ENCODE measurements at places on chromosomes 3 and 15.
A peak's percentile ranks its signal among the peaks of the same experiment; 100 is the strongest.

DNA sequence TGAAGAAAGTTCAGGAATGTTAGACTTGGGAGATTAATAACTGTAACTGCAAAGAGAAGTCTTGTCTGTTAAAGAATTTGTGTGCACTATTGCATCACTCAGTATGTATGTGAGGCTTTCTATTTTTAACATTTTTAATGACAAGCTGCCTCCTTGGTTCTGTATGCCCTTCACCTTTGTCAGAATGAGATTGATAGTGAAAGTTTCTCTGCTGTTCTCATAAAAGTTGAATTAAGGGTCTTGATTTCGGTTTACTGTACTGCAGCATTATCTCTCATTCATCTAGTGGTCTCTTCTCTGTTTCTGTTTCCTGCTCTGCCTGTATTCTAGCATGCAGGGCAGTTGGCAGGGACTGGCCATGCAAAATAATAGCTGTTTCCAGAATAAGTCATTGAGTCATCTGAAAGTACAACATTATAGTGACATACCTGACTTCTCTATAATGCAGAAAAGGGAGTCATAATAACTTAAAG, 454.9 kb downstream of the IL5RA start:
- DNase-seq, result no peak

DNA sequence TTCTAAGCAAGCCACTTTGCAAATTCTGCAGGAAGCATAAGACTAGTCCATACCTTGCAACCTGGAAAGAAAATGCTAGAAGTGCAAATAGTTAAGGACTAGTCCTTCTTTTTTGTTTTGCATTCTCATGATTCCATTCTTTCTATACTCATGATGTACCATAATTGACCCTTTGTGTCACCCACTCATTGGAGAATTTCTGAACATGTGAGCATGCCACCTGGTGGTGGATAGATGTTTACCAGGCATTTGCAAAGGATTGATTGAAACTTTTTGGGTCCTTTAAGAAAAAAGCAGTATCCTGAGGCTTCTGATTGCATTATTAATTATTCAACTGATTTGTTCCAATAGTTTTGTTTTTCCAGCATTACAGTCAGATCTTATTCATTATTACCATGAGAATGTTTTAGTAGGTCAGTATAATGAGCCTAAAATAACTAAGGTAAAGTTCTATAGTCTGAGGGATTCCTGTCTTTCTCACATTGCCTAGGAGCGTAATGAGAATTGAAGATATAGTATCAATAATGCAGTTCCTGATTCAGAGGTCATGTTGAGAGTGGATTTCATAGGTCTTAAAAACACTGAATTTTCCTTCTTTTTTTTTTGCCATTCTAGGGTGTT, 20.2 kb upstream of the DIPK2A start:
- no peak for DNase-seq

DNA sequence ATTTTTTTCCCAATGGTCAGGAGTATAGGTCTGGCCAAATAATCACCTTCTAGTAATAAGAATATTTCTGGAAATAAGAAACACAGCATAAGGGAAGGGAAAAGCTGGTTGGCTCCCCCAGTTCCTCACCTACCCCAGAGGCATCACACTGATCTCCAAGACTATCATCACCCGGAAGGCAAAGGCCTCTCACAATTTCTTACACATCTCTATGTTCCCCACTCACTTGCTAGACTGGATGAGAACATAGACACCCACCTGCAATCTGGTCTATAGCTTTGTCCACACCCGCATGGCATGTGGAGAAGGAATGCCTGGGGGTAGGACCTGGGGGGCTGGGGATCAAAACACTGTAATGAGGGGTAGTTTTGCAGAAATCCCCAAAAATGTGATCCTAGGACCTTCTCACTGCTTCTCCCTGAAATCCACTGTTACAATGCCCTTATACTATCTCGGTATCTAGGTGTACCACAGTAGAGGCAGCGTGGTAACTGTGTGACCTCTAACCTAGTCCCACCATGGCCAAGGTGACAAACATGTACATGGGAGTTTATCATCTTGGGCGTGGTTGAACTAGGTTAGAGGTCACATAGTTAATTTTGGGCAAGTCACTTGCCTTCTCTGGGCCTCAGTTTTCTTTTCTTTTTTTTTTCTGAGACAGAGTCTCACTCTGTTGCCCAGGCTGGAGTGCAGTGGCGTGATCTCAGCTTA, 29.5 kb upstream of the NRROS start:
- DNase-seq, result no peak

GRCh38 chr15:73930790-73931281, 4.6 kb downstream of the LOXL1 start:
- DNase-seq, result no peak

- peak; percentile 15 for DNase-seq
Measured at GRCh38 chr3:48232734-48233133, 8.2 kb upstream of the ZNF589 start.

- DNase-seq, result no peak
Measured at GRCh38 chr3:69137005-69137404, 14.6 kb upstream of the LMOD3 start.

DNA sequence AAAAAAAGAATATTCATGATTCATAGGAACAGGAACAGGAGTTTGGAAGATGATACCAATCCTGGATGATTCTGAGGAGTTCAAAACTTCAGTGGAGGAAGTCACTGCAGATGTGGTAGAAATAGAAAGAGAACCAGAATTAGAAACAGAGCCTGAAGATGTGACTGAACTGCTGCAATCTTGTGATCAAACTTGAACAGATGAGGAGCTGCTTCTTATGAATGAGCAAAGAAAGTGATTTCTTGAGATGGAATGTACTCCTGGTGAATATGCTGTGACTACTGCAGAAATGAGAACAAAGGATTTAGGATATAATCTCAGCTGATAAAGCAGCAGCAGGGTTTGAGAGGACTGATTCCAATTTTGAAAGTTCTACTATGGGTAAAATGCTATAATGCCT, 72.7 kb downstream of the GSK3B start:
- no peak for DNase-seq

DNA sequence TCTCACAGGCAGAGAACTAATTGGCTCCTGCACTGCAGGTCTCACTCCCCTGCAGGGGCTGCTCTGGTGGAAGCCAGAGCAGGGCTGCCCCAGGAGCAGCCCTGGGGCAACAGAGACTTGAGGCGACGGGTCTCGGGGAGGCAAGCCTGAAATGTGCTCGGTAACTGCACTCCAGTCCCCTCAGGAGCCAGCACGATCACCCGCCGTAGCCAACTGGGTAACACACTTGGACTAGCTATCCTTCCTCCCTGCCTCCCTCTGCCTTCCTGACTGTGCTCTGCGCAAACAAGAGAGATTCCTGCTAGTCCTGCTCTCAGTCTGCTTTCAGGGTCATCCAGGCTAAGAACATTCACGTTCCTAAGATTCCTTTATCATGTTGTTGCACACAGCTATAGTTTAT, 140.7 kb upstream of the NSMCE3 start:
- no peak for DNase-seq

All from NCI-H2171 (cell line).